ENCODE measurements at places on chromosomes 3 and 15. TPM values are rescaled to one million over a fixed set of nuclear protein-coding genes. Genes with fewer than 3 reads are reported as not detected.

DNA sequence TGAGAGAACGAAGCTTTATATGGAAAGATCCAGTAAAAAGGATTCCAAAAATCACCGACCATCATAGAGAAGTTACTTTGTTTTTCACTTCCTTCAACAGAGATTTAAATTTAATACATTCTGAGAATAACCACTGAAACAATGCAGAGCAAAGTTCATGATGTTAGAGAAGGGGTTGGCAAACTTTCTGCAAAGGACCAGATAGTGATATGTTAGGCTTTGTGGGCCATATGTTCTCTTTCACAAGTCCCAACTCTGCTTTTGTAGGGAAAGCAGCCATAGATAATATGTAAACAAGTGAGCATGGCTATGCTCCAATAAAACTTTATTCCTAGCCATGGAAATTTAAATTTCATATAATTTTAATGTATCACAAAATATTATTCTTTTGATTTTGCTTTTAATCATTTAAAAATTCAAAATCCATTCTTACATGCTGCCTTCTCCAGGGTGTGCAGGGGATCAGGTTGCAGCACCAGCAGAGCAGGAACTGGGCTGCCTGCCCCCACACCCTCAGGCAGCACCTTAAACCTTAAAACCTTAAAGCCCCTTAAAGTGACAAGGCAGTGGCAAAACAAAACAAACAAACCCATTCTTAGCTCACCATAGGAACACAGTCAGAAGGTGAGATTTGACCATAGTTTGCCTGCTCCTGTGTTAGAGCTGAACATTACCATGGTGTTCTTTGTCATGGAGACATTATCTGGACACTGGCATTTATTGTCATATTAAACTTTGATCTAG, 16.9 kb upstream of the IGSF10 start:
- DNase-seq = no peak

DNA sequence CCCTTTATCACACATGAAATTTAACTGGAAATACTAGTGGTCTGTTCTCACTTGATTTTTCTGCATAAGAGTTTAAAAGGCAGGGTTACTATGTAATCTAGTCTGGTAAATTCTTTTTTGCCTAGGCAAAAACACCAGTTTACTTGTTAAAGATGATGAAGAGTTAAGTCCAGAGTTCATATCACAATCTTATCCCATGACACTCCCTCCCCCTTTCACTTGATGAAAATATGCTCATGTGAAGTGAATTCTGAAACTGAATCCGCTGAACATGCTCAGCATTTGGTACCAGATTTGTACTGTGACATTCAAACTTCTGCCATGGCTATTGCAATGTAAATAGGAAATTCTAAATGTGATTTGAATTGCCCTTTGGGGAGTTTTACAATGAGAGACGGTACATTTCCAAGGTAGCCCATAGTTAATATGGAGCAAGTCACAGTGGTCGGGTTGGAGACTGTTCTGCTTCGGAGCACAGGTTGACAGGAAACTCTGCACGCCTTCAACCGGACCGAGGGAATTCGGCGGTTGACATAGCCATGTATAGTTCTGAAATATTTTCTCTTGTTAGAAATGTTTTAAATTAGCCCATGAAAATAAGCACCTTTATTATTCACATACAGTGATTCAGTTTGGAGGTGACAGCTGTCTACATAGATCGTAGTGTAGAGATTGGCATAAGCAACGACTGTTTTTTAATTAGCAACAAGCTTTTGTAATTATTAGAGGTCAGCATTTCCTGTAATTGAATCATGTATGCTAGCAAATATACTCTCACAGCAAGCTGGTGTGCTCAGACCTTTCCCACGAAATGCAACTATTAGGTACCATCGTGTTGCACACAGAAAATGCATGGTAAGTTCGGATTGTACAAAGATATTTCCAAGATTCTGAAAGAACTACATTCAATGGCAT, 768.6 kb upstream of the GOLIM4 start:
- no peak for DNase-seq

- no peak for DNase-seq
These were observed 4.9 kb downstream of the ALDH1A2 start for GRCh38 chr15:58060575-58060974.

Gene C3orf85
- 23.7 TPM for polyA plus RNA-seq

DNA sequence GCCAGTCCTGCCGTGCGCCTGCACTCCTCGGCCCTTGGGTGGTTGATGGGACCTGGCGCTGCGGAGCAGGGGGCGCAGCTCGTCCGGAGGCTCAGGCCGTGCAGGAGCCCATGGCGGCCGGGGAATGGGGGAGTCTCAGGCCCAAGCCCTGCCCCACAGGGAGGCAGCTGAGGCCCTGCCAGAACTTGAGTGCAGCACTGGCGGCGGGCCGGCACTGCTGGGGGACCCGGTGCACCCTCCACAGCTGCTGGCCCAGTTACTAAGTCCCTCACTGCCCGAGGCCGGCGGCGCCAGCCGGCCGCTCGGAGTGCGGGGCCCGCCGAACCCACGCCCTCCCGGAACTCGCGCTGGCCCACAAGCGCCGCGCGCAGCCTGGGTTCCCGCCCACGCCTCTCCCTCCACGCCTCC, 190.9 kb upstream of the MME start:
- no peak for DNase-seq
